ENCODE measurements at places on chromosomes 7 and 10. TPM values are rescaled to one million over a fixed set of nuclear protein-coding genes. Genes with fewer than 3 reads are reported as not detected.

GRCh38 chr7:109926738-109927137 lies 1164.2 kb upstream of the LRRN3 start:
- DNase-seq: no peak

- DNase-seq: no peak
Observed at GRCh38 chr7:45714521-45714820, 140.3 kb downstream of the ADCY1 start.

DNA sequence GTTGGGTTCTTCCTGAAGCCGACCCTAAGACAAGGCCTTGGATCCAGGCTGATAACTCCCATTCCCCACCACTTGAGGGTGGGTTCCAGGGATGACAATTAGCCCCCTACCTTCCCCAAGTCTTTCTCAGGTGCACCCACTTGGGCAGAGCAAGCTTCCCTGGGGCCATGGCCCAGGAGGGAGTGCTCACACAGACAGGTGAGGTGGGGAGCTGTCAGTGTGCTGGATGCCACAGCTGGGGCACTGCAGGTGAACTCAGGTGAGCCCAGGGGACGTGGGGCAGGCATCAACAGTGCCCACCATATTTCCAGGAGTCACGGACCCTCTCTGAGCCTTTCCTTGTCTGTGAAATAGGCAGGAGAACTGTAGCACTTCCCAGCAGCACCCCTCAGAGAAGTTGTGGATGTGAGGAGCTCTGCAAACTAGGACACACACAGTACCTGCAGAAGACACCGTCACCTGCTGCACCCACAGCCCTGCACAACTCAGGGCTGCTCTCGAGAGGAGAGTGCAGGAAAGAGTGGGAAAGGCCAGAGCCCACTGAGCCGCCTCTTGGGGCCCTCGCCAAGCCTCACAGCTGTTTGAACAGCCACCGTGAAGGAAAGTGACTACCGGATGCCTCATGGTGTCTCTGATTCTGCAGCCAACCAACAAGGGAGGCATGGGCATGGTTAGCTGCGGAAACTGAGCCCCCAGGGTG lies 17.9 kb downstream of the SH3PXD2A start:
- DNase-seq: no peak

The KCP gene
- 0.11 TPM for total RNA-seq

The CCDC172 gene
- total RNA-seq: not detected

GRCh38 chr7:73560109-73560835 lies 2.8 kb upstream of the BCL7B start:
- no peak for DNase-seq

GRCh38 chr7:22894546-22894945 lies 71.9 kb upstream of the TOMM7 start:
- DNase-seq: no peak

- no peak for DNase-seq
Observed at GRCh38 chr7:126659124-126659523, 593.6 kb downstream of the GRM8 start.

DNA sequence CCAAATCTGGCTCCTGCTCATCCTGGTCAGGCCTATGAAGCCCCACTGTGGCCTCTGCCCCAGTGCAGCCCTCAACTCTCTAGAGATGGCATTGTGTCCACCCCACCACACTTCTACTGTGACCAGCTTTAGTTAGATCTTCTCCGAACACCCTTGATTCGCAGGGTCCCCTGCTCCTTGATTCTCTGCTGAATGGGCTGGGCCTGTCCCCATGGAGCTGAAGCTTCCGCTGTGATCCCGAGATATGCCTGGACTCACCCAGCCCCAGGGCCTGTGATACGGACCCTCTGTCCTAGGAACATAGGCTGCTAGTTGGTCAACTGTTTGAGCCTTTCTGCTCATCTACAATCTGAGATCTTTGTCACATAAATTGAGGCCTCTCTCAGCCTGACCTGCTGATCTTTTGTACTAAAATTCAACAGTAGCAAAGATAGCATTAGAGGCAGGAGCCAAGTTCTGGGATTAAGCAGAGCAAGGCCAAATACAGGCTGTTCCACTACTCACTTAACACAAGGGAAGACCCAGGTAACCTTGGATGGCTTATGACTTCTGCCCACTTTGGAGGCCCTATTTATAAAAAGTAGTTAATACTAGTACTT lies 6.5 kb upstream of the PPIF start:
- DNase-seq: no peak

The ADIRF gene
- total RNA-seq: 43.2 TPM

DNA sequence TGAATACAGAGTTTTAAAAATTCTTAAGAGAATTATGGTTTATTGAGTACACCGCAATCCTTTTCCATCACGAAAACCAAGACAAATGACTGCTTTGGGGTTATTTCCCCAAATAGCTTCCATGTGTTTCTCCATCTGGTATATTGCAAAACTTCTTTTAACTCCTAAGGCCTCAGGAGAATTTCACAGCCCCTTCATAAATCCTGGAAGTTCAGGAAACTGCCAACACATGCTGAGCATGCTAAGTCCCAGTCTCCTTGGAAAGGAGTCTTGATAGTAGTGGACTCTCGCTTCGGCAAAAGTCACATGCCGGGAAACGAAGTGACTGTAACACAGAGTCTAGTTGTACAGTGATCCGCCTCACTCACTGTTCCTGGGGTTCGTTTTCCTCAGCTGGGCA lies 88.1 kb upstream of the RSU1 start:
- DNase-seq: no peak

DNA sequence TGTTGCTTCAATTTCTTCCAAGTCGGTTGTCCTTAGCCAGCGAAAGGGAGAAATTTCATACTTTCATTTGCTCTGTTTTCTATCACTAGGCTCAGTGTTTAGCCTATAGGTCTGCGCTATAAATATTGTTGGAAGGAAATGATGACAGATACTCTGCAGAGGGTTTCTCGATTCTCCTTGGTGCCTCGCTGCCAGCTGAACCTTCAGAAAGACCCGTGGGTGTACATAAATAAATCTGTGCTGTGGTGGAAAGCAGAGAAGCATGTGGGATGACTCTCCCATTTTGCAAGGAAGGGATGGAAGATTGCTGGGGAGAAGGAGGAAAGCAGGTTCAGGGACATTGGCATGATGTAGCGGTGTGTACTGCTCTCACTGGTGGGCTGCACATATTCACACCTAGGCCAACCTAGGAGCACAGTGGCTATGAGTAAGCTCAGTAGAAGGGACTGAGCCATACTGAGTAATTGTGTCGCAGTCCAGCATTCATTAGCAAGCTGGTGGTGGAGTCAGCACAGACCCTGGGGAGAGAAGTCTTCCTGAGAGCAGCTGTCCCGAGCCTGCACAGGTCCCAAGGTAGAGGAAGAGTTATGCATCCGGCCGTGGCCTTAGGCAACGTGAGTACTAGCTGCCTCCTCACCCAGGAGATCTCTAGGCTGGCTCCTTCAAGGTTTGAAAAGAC lies 50.5 kb downstream of the PNLIPRP3 start:
- no peak for DNase-seq
